Mesendoderm (in vitro differentiated cells): ENCODE measurements at places on chromosomes 6 and 20.

DNA sequence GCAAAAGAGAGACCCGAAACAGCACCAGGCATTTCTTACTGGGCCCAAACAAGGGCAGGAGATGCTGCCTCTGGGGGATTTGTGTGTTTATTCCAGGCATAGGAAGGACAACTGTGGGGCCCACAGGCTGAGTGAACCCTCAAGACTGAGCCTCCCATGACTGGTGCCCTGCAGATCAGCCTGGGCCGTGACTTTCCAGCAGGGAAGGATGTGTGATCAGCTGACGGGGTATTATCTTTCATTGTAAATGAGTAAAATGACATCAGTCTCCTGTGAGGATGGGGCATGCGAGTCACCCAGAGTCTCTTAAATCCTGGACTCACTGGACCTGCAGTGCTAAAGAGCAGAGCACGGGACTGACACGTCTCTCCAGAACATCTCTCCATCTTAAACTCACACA is 3.9 kb upstream of the TEAD3 start:
- H3K36me3 ChIP-seq: no peaks in the 10 kb centered on the region
- DNase-seq: peak; percentile 80
- no peaks in the 10 kb centered on the region for H3K27me3 ChIP-seq
- no peak overlapping the region for H3K4me3 ChIP-seq
- H3K27ac ChIP-seq: no peak overlapping the region

GRCh38 chr6:12911427-12911826 is 194.9 kb downstream of the PHACTR1 start:
- no peaks in the 10 kb centered on the region for H3K4me1 ChIP-seq
- H3K27me3 ChIP-seq: no peaks in the 10 kb centered on the region
- H3K36me3 ChIP-seq: no peaks in the 10 kb centered on the region
- no peak overlapping the region for H3K27ac ChIP-seq
- H3K4me3 ChIP-seq: no peak overlapping the region
- peak; percentile 32 for DNase-seq

DNA sequence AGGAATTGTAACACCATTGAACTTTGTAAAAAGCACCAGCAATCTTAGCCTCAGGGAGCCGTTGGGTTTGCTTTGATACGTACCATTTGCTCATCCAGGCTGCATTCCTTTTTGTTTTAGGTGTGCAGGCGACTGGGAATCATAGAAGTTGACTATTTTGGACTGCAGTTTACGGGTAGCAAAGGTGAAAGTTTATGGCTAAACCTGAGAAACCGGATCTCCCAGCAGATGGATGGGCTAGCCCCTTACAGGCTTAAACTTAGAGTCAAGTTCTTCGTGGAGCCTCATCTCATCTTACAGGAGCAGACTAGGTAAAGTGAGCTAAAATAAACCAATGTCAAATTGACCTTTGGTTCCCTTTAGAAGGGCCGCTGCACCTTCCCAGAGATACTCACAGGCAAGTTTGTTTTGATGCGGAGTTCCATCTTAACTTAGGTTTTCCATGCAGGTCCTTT is 1.6 kb downstream of the MYLIP start:
- peak overlapping the region; percentile 84 for H3K4me3 ChIP-seq
- H3K36me3 ChIP-seq: no peaks in the 10 kb centered on the region

DNA sequence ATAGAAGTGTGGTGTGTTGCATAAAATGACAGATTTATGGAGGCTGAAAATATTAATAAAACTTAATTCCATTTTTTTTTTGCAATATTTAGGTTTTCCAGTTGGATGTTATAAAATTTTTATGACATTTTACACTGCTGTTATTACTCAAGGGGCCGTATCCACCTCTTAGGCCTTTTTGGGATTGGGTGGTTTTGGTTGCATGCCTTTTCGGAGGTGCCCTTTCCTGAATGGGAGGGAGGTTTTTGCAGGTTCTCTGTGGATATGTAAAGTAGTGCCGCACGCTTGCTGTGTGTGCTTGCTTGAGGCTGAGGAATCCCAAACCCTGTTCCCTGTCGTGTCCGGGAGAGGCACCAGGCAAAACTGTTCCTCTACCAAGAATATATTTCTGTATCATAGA is 6.8 kb downstream of the ARID1B start:
- peak; percentile 59 for DNase-seq
- no peak overlapping the region for H3K4me3 ChIP-seq
- H3K36me3 ChIP-seq: no peaks in the 10 kb centered on the region
- H3K27me3 ChIP-seq: no peaks in the 10 kb centered on the region
- H3K4me1 ChIP-seq: no peaks in the 10 kb centered on the region
- no peak overlapping the region for H3K27ac ChIP-seq

DNA sequence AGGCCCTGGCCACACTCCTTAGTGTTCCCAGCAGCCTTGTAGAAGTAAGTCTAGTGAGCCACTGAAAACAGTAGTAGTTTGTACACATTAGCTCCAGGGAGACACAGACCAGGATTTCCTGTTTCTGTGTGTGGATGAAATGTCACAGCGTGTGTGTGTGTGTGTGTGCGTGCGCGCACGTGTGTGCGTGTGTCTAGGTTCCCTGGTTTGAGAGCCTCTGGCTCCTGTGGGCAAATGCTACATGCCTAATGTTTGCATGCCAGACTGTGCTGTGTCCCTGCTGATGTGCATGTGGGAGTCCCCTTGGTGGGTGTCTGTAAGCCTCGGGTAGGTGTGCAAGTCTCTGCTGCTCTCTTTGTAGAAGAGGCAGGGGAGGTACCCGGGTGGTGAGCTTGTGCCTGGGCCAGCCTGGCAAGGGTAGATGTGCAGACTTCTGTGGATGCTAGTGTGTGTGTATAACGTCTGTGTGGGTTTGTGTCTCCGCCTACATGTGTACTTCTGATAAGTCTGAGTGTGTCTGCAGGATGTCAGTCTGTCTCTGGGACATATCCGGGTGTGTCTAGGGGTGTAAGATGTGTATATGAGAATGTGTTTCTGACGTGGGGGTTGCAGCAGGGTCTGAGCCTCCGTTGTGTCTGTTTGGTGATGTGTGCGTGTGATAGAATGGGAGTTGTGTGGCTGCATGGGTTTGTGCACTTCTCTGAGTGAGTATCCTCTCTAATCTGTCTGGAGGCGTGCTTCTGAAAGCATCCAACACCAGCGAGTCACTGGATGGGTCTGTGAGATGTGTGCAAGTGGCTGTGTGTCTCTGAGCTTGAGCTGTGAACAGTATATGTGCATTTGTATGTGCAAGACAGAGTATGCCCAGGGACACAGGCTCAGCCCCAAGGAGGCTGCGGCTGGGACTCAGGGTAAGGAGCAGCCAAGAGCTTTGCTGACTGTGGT is 19.0 kb upstream of the TLDC2 start:
- H3K4me3 ChIP-seq: no peak overlapping the region
- H3K36me3 ChIP-seq: no peaks in the 10 kb centered on the region
- peaks cover 4% of the 10 kb centered on the region for H3K4me1 ChIP-seq
- H3K27me3 ChIP-seq: no peaks in the 10 kb centered on the region
- H3K27ac ChIP-seq: no peak overlapping the region

GRCh38 chr6:166707045-166707444 is 80.0 kb upstream of the RPS6KA2 start:
- no peak overlapping the region for H3K27ac ChIP-seq
- no peaks in the 10 kb centered on the region for H3K4me1 ChIP-seq
- peak; percentile 65 for DNase-seq
- H3K36me3 ChIP-seq: no peaks in the 10 kb centered on the region
- H3K27me3 ChIP-seq: no peaks in the 10 kb centered on the region

DNA sequence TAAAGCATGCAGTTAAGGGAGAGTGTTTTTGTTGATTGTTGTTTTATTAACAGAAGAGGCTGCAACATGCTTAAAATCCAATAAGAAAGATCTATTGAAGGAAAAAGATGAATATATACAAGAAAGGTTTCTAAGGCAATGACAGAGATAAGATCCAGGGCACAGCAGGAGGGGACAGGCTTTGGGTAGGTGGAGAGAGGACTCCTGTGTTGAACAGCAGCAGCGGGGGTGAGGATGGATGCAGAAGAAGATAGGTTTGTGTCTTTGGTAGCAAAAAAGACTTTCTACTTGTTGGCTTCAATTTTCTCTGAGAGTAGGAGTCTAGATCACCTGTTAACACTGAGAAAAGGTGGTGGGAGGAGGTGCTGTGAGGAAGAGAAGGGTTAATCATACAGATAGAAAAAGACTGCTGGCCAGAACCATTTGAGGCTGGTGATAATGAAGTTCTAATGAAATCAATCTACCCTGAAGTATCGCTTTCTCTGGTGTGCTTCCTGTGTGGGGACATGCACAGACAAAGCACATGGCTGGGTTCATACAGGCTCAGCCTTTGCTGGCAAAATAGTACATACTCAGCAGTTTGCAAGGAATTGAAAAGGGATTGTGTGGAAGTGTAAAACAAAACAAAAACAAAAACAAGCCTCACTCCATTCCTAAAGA is 17.2 kb upstream of the DST start:
- H3K4me3 ChIP-seq: no peak overlapping the region
- DNase-seq: peak; percentile 65
- no peaks in the 10 kb centered on the region for H3K27me3 ChIP-seq
- H3K36me3 ChIP-seq: no peaks in the 10 kb centered on the region

DNA sequence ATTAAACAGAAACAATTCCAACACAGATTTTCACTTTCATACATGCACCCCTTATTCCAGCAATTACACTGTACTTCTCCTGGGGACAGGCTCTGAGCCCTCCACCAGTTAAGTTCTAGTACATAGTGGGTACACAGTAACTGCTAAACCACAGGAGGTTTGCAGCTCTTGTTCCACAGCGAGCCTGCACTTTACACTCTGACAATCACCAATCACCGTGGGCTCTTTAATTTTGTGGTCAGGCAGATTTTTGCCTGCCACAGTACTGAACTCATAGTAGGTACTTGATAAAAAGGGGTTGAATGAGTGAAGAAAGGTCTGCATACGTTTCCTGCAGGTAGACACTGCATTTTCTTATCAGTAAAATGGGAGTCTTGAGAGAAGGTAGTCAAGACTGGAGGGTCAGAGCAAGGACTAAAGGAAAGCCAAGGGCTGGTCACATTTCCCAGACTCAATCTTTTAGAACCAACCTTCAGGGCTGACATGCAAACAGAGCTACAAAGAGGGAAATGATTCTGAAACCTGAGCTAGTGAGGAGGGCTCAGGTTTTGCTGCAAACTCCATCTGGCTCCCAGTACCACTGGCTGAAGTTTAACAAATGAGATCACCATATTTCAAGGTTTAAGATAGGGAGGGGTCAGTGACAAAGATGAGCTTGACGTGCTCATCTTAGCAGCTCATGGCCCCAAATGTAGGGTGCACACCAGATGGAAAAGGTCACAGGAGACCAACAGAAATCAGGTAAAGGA is 404.6 kb downstream of the BTBD9 start:
- no peak overlapping the region for H3K4me3 ChIP-seq
- no peak for DNase-seq
- H3K36me3 ChIP-seq: no peaks in the 10 kb centered on the region
- peaks cover 6% of the 10 kb centered on the region for H3K4me1 ChIP-seq

- no peak within 1 kb of the TSS for H3K4me3 ChIP-seq
- peak; percentile 83 for DNase-seq
- no peaks in the 10 kb centered on the region for H3K36me3 ChIP-seq
Measured at GRCh38 chr20:768426-768978, at the start of gene SLC52A3. TSS of gene SLC52A3 (minus strand) at chr20:768500. CDS start at chr20:765774, 2,726 bp downstream.

- no peaks in the 10 kb centered on the region for H3K4me1 ChIP-seq
- no peaks in the 10 kb centered on the region for H3K36me3 ChIP-seq
- H3K27me3 ChIP-seq: no peaks in the 10 kb centered on the region
- H3K4me3 ChIP-seq: no peak overlapping the region
- no peak overlapping the region for H3K27ac ChIP-seq
Measured at GRCh38 chr20:63326314-63327230, 33.6 kb downstream of the COL20A1 start.

- H3K4me3 ChIP-seq: peak overlapping the region; percentile 67
- no peaks in the 10 kb centered on the region for H3K4me1 ChIP-seq
- H3K27me3 ChIP-seq: no peaks in the 10 kb centered on the region
- H3K27ac ChIP-seq: peak overlapping the region; percentile 94
- no peaks in the 10 kb centered on the region for H3K36me3 ChIP-seq
- peak; percentile 91 for DNase-seq
Measured at GRCh38 chr6:128519132-128519930, 1.1 kb downstream of the PTPRK start.

- H3K4me1 ChIP-seq: no peaks in the 10 kb centered on the region
- peak; percentile 21 for DNase-seq
- no peaks in the 10 kb centered on the region for H3K27me3 ChIP-seq
- H3K27ac ChIP-seq: no peak overlapping the region
- H3K4me3 ChIP-seq: no peak overlapping the region
Measured at GRCh38 chr20:37480919-37481318, 40.1 kb upstream of the NNAT start.

- H3K4me1 ChIP-seq: no peaks in the 10 kb centered on the region
- no peak overlapping the region for H3K4me3 ChIP-seq
- no peak for DNase-seq
- no peak overlapping the region for H3K27ac ChIP-seq
Measured at GRCh38 chr6:169998457-169998856, 247.0 kb downstream of the ERMARD start.

- DNase-seq: no peak
- no peaks in the 10 kb centered on the region for H3K27me3 ChIP-seq
- no peaks in the 10 kb centered on the region for H3K4me1 ChIP-seq
- no peak overlapping the region for H3K27ac ChIP-seq
- no peak overlapping the region for H3K4me3 ChIP-seq
- H3K36me3 ChIP-seq: no peaks in the 10 kb centered on the region
Measured at GRCh38 chr6:122035173-122035572, 364.3 kb upstream of the HSF2 start.

GRCh38 chr20:54545676-54546358 is 70.4 kb downstream of the DOK5 start:
- no peaks in the 10 kb centered on the region for H3K4me1 ChIP-seq
- H3K36me3 ChIP-seq: no peaks in the 10 kb centered on the region
- H3K27ac ChIP-seq: no peak overlapping the region

GRCh38 chr6:140821196-140821595 is 1311.5 kb upstream of the GJE1 start:
- H3K4me3 ChIP-seq: no peak overlapping the region
- no peak overlapping the region for H3K27ac ChIP-seq
- H3K4me1 ChIP-seq: no peaks in the 10 kb centered on the region
- H3K27me3 ChIP-seq: no peaks in the 10 kb centered on the region

GRCh38 chr20:8005575-8006366 is 13.8 kb downstream of the TMX4 start:
- H3K36me3 ChIP-seq: no peaks in the 10 kb centered on the region
- H3K27ac ChIP-seq: no peak overlapping the region
- no peak overlapping the region for H3K4me3 ChIP-seq
- no peaks in the 10 kb centered on the region for H3K4me1 ChIP-seq
- no peak for DNase-seq

- H3K27ac ChIP-seq: no peak overlapping the region
- no peaks in the 10 kb centered on the region for H3K36me3 ChIP-seq
- H3K4me3 ChIP-seq: no peak overlapping the region
- no peaks in the 10 kb centered on the region for H3K27me3 ChIP-seq
- no peaks in the 10 kb centered on the region for H3K4me1 ChIP-seq
Measured at GRCh38 chr6:6655805-6656251, 67.3 kb downstream of the LY86 start.

- peaks cover 18% of the 10 kb centered on the region for H3K4me1 ChIP-seq
- no peak overlapping the region for H3K4me3 ChIP-seq
- no peak overlapping the region for H3K27ac ChIP-seq
- no peaks in the 10 kb centered on the region for H3K36me3 ChIP-seq
Measured at GRCh38 chr6:156988276-156989158, 211.3 kb downstream of the ARID1B start.

DNA sequence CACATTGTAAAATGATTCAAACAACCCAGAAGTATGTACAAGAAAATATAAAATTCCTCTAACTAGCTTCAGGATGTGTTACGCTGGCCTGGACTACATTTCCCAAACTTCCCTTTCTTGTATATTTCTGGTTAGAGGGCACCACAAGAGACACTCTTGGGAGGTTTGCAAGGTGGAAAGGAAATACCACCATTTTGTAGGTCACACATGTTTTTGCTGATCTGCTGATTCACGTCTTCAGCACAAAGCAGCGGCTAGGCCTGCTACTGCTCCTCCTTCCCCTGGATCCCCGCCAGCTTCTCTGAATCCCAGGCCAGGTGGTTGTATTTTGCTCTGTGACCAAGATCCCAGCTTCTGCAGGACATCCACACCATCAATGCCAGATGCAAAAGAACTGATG is 104.2 kb downstream of the AGPAT4 start:
- DNase-seq: peak; percentile 14
- H3K4me3 ChIP-seq: no peak overlapping the region
- peaks cover 3% of the 10 kb centered on the region for H3K36me3 ChIP-seq
- peaks cover 13% of the 10 kb centered on the region for H3K4me1 ChIP-seq
